Gastroesophageal sphincter (tissue), 4 donors: ENCODE measurements at places on chromosomes 11 and 22.

GRCh38 chr11:33500332-33500731 lies 200.3 kb downstream of the C11orf91 start:
- ATAC-seq: no peak
- peaks cover 27% of the 10 kb centered on the region for H3K27me3 ChIP-seq
- no peaks in the 10 kb centered on the region for H3K36me3 ChIP-seq
- no peak overlapping the region for H3K27ac ChIP-seq
- H3K4me1 ChIP-seq: no peaks in the 10 kb centered on the region

GRCh38 chr11:96167787-96168186 lies 175.2 kb downstream of the MAML2 start:
- no peaks in the 10 kb centered on the region for H3K36me3 ChIP-seq
- no peaks in the 10 kb centered on the region for H3K27me3 ChIP-seq
- H3K4me3 ChIP-seq: no peak overlapping the region
- no peak for ATAC-seq

GRCh38 chr11:28343304-28344233 lies 235.4 kb downstream of the METTL15 start:
- H3K36me3 ChIP-seq: no peaks in the 10 kb centered on the region
- no peak overlapping the region for H3K4me3 ChIP-seq
- H3K4me1 ChIP-seq: no peaks in the 10 kb centered on the region
- H3K27me3 ChIP-seq: no peaks in the 10 kb centered on the region
- no peak for ATAC-seq
- no peak overlapping the region for H3K27ac ChIP-seq

DNA sequence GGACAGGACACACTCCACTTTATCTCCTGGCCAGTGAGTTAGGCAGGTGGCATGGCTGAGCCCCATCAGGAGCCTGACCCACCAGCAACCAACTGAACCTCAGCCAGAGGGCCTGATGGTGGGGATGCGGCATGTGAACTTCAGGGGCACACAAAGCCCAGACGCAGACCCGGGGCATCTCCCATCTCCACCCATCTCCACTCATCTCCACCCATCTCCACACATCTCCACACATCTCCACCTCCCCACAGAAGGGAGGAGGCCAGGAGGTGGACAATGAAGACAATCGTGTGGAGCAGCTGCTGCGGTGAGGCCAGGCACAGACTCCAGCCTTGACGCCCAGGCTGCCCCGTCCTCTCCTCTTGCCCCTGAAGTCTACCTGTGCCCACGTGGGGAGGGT lies 340.8 kb downstream of the CTTN start:
- no peaks in the 10 kb centered on the region for H3K36me3 ChIP-seq
- peaks cover 17% of the 10 kb centered on the region for H3K27me3 ChIP-seq
- ATAC-seq: no peak

- no peaks in the 10 kb centered on the region for H3K36me3 ChIP-seq
- no peak overlapping the region for H3K27ac ChIP-seq
- ATAC-seq: no peak
Observed at GRCh38 chr22:50608996-50609395, 8.4 kb downstream of the MAPK8IP2 start.

GRCh38 chr22:37282385-37282677 lies at the start of gene CYTH4:
Gene CYTH4, plus strand, starts transcription at chr22:37282508. Its CDS starts 62 bp downstream, at chr22:37282570.
- peak within 1 kb of the TSS; percentile 41 for H3K4me3 ChIP-seq
- peaks cover 93% of the 10 kb centered on the region for H3K27me3 ChIP-seq
- no peaks in the 10 kb centered on the region for H3K36me3 ChIP-seq
- H3K27ac ChIP-seq: peak within 1 kb of the TSS; percentile 51
